ENCODE measurements at places on chromosomes 13 and 19. TPM values are rescaled to one million over a fixed set of nuclear protein-coding genes. Genes with fewer than 3 reads are reported as not detected.

SIRT2 gene
- total RNA-seq = 37.5 TPM

ZNF773 gene
- 3.9 TPM for total RNA-seq

NLRP12 gene
- total RNA-seq = not detected

SYNGR4 gene
- total RNA-seq = 0.51 TPM

SRRM5 gene
- total RNA-seq = 0.16 TPM

FOSB gene
- 15.2 TPM for total RNA-seq

C5AR2 gene
- not detected for total RNA-seq

LILRA6 gene
- total RNA-seq = not detected
